ENCODE measurements at places on chromosomes 16 and 17.

- no peak for DNase-seq
These were observed 41.3 kb upstream of the NLK start for GRCh38 chr17:28001149-28001548.

DNA sequence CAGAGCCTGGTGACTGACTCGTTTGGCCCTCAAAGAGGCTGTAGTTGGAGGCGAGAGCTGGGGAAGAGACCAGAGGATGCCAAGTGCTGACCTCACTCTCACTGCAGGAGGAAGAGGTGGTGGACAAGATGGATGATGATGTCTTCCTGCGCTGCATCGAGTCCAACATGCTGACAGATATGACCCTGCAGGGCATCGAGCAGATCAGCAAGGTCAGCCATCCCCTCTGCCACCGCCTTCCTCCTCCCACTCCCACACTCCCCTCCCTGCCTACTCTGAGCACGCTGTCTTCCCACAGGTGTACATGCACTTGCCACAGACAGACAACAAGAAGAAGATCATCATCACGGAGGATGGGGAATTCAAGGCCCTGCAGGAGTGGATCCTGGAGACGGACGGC is 26.9 kb downstream of the POLR2A start:
- no peak for DNase-seq

DNA sequence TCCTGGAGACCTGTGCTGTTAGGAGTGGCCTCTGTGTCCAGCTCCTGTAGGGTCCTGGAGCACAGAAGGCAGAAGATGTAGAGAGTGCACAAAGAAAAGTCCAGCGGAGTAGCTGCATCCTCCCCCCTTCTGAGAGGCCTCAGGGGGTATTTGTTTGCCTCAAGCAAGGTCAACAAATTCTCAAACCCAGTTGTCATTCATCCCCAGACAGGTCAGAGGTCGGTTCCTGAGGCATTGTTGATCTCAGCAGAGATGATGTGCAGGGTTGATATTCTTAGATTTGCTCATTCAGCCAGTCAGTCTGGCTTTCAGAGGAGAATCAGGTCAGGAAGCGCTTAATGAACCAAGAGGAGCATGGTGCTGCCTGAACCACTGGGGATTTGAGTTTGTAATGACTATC is 8.3 kb upstream of the RBFOX1 start:
- DNase-seq = no peak

GRCh38 chr16:64629622-64630021 is 492.2 kb downstream of the CDH11 start:
- DNase-seq = no peak

All from coronary artery (tissue), 2 donors.